Stimulated activated CD8-positive, alpha-beta memory T cell treated with anti-CD3 and anti-CD28 coated beads, Interleukin-7, amount 100 ng/mL, for 48 hours (primary cell): ENCODE measurements at places on chromosomes 6 and 20.

DNA sequence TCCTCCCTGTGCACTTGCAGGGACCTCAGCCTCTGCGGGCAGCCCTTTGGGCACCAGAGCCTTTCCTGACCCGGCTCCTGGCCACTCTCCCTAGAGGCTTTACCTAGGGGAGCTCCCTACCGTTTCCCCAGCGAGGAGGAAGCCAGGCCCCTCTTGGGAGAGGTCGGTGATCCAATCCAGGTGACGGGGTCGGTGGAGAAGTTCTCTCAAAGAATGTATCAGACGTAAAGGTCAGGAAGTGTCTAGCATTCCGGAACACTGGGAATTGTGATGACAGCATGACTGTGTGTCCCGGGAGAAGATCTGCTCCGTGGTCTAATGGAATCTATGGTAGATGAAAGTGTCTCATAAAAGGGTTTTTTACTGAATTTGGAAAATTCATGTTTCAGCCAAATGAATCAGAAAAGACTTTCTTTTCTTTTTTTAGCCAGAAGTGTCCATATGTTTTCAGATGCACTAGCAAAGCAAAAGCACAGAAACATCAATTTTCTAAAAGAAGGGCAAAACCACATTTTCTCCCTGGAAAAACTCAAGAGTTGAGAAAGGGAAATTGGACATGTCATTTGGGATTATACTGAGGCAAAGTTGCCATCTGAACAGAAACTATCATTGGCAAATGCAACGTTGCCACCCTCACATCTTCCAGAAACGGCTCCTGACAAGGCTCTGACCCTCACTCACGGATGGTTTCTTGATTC, 289.4 kb downstream of the THBS2 start:
- no peak for DNase-seq

- DNase-seq: no peak
These were observed 140.9 kb downstream of the DLL1 start for GRCh38 chr6:170149681-170150589.

DNA sequence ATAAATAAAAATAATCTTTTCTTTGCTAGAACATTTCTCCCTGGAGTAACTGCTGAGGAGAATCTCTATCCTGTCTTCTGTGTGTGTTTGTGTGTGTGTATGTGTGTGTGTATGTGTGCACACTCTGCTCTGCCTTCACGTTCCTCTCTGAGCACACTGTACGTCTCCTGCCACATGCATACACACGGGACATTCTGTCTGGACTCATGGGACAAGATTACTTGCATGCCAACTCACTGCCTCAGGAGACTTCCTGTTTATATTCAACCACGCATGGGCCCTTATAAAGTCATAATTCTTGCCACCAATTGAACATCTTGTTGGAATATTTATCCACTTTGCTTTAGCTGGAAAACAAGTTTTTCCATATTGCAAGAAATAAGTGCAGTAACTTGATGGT, 930.6 kb downstream of the KIF16B start:
- DNase-seq: no peak

- no peak for DNase-seq
These were observed 38.5 kb upstream of the SIM1 start for GRCh38 chr6:100503043-100503705.

DNA sequence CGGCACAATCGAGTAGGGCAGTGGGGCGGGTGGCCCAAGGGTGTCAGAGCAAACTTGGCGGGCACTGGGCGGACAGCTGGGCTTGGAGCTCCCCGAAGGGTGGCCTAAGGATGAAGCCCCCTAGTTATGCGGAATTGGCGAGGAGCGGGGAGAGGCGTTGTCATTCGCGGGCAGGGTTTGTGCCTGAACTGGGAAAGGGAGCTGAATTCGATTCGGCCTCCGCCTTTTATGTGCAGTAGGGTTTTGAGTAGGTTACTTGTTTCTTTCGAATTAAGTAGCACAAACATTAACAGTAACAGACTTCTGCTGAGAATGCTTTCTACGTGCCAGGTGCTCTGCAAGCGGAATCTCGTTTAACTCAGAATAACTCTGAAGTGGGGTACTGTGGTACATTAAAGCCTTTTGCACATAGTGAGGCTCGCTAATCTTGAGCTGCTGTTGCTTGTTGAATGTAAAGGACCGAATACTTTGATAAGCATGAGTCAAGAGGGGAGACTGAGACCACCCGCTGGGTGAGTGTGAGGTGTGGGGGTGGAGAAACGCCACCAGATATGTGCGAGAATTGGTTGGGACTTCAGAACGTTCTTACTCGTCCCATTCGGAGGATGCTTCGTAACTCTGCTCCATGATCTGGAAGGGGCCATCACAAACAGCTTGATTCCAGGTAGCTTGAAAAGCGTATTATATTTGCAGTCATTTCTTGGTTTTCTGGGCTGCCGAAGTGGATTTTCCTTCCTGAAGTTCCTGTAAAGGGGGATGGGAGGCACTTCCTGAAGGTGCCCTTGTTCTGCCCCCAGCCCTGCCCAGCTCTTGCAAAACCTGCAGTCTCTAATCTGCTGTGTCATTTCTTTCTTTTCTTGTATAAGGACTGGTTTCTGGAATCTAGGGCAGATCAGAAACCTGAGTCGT, 833 bp downstream of the RAB5IF start:
- DNase-seq: no peak

GRCh38 chr6:5208057-5208456, 52.7 kb downstream of the LYRM4 start:
- DNase-seq: no peak

DNA sequence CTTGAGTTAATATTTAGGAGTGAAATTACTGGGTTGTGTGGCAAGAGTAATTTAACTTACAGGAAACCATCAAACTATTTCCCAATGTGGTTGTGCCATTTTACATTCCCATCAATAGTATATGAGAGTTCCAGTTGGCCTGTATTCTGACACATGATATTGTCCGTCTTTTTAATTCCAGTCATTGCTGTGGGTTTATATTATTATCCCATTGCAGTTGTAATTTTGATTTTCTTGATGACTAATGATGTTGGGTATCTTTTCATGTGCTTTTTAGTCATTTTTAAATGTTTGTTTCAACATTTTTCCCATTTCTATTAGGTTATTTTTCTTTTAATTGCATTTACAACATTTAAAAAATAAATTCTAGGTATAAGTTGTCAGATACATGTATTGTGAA, 614.0 kb downstream of the UTRN start:
- DNase-seq: no peak

DNA sequence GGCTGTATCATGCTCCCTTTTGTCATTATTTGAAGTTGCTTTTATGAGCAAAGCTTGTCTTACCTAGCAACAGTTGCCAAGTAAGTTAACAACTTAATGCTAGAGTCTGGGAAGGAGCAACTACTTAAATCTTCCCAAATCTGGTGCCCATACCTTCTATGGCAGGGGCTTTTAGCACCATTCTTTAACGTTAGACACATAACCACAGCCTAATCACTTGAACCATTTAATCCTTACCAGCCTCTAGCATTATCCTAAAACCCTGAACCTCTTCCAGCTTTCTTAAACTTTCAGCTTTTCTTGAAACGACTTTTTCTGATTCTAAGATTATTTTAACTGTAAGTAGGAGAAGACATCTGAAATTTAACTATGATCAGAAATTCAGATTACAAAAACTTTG, at the start of gene C6orf163:
C6orf163 (plus strand) TSS at position 83 of the 400 bp plus-strand sequence; CDS start at position 370, 287 bp downstream.
- DNase-seq: no peak

- no peak for DNase-seq
These were observed 104.9 kb upstream of the FOXA2 start for GRCh38 chr20:22689266-22689665.

GRCh38 chr20:14189794-14190402, 147.5 kb downstream of the FLRT3 start:
- DNase-seq: no peak

DNA sequence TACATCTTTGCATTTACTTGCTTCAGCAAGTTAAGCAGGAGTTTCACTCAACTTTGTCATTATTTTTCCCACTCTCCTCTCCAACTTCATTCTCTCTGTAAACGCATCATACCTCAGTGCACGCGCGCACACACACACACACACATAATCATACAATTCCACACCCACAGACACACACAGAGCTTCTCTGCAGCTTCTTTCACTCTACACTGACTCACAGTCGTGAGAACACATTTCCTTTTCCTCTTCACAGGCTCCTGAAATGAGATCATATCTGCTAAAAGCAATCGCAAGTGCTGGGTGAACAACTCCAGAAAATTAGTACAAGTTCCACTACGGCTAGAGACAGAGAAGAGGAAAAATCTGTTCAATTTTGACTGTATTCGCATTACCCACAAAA, 215.4 kb downstream of the PTPRT start:
- no peak for DNase-seq

DNA sequence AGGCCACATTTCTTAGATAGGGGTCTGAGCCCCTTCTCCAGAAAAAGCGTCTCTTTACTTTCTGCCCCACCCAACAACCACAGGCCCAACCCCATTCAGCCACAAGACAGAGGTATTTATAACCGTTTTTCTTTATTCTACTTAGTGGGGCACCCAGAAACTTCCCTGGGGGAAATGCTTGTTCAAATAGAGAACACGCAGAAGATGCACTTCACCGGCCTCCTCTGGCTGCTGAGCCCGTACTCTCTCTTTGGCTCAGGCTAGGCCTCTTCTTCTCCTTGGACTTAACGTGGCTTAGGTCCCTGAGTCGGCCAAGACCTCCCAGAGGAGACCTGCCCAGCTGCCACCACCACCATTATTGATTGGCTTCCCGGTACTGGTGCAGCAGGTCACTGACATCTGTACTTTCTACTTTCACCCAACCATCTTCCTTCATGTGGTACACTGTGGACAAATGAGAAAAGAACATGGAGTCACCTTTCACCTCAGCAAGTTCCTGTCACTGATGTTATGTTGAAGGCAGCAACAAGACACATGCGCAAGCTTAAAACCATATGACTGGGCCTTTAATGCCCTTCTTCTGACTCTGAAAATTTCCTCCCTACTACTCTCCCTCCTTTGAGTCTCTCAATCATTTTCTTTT, 2.2 kb upstream of the TAP2 start:
- no peak for DNase-seq

DNA sequence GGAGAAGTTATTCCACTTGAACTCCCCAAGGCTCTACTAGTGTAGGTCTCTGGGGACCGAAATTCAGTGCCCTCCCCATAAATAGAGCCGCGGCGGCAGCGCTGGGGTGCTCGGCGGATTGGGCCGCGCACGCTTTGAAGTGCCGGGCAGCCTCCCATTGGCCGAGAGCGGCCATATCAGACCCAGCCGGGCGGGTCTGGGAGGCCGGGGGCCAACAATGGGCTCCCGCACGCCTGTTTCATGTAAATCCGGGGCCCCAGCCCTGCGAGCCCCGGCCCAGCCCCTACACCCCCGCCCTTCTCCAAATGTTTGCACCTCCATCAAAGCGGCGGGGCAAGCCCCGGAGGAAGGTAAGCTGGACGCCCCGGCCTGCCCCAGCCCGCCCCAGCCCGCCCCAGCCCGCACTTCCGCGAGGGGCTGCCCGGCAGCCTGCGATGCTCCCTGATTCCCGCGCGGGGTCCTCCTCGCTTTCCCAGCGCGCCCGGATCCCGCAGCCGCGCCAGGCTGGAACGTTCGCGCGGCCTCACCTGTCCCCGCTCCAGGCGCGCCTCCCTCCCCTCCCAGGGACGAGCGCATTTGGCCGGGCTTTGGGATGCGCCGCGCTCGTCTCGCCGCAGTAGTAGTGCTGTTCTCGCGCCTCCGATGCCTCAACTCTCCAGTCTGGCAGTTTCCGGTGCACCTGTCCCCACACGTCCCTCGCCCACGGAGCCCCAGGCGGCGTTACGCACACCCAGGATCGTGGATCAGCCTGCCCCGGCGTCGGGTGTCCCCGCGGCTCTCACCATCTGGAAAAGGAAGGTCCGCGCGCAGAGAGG, at the start of gene TBXT:
TBXT (minus strand) TSS at position 51 of the 815 bp plus-strand sequence. CDS start 260 bp downstream, outside the sequence.
- DNase-seq: no peak

DNA sequence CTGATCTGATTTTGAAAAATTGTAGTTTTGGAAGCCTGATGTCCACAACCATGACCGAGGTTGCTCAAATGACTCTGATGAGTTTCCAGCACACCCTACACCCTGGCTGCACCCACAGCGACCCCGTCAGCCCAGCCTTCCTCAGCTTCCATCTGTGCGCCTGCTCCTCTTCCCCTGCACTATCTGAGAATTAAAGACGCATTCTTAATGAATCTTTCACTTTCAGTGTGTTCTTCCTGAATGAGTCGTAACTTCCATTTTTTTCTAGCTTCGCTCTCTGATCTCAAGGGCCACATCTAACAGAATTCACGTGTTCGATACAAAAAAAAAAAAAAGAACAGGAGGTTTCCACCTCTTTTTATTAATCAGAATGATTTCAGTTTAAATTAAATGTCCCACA, 21.3 kb upstream of the RREB1 start:
- DNase-seq: no peak

DNA sequence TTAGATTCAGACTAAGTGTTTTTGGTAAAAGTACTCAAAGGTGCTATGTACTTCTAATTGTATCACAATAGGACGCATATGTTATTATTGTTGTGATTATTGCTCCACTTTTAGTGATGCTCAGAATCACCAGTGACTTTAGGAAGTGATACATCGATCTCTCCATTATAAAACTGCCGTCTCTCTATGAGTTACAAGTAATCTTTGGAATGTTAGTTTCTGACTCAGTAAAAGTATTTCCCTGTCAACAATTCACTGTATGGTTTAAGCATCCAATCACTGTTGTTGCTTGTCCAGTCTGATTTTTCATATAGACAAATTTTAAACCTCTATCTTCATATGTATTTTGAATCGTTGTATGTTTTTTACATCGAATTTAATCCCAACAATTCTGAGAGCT, 9.4 kb downstream of the DCBLD1 start:
- no peak for DNase-seq

- no peak for DNase-seq
These were observed 208.6 kb upstream of the RNF217 start for GRCh38 chr6:124753562-124754105.

DNA sequence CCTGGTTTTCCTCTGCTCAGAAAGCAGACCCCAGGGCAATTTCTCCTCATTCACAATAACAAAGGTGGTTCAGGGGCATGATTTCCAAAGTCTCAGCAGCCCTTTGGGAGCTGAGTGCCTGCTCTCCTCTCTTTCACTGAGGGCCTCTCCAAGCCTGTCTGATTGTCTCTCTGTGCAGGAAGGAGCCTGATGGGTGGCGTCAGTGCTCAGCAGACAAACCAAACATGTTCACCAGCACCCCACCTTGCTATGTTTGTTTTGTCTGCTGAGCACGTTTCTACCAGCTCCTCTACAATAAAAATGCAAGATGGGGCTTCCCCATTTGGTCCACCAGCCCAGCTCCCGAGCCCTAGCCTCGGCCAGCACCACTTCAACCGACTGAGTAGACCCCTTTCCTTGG, 25.4 kb upstream of the TCP11 start:
- DNase-seq: no peak

- DNase-seq: no peak
These were observed 290.0 kb downstream of the PACRG start for GRCh38 chr6:163017801-163018200.

GRCh38 chr6:52937908-52938307, 28.4 kb upstream of the GSTA3 start:
- DNase-seq: no peak

DNA sequence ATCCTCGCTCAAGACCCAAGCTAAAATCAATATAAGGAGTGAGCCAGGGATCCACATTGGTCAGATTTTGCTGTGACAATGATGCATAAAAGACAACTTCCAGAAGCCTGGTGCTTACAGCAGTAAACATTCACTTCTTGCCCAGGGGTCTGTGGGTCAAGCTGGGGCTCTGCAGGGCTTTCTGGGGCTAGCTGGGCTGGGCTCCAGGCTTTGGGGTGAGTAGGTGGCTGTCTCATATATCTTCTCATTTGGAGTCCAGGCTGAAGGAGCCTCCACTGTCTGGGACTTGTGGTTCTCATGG, 25.8 kb upstream of the TOP1 start:
- DNase-seq: no peak
